Stimulated activated CD8-positive, alpha-beta memory T cell treated with anti-CD3 and anti-CD28 coated beads, Interleukin-2, amount 100 ng/mL, for 1 hour (primary cell): ENCODE measurements at places on chromosomes 11 and 22.

DNA sequence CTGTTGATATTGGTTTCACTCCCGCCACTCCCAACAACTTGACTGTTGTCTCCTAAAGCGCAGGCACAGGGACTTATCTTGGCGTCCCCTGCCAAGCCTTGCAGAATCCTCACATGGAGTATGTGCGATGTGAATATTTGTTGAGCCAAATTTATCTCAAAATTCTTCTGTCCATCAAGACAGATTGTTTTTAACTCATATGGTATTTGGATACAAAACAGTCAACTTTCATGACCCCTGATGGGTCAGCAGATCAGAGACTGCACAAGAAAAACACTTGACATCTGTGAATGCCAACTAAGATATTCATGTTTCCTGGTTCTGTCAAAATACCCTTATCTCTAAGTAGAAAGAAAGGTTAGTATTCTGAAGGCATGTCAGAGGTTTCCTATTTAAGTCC lies 221.7 kb upstream of the BLID start:
- DNase-seq = no peak

DNA sequence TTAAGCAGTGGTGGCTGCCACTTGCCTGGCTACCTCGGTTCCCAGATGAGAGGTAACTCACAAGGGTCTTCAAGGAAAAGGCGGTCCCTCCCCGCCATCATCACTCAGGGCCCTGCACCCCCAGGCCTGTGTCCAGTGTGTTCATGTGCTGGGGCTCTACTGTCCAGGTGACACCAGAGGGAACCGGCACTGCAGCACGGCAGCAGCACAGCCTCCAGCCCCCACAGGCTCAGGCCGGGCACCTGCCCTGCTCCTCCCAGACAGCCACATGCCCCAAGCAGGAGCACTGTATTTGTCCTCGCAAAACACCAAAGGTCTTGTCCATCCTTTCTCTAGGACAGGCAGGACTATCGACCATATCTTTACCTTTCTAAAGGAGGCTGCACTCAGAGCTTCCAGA lies 982.1 kb downstream of the NTM start:
- DNase-seq = no peak

GRCh38 chr22:46841522-46841921 lies 79.1 kb downstream of the TBC1D22A start:
- DNase-seq = no peak

DNA sequence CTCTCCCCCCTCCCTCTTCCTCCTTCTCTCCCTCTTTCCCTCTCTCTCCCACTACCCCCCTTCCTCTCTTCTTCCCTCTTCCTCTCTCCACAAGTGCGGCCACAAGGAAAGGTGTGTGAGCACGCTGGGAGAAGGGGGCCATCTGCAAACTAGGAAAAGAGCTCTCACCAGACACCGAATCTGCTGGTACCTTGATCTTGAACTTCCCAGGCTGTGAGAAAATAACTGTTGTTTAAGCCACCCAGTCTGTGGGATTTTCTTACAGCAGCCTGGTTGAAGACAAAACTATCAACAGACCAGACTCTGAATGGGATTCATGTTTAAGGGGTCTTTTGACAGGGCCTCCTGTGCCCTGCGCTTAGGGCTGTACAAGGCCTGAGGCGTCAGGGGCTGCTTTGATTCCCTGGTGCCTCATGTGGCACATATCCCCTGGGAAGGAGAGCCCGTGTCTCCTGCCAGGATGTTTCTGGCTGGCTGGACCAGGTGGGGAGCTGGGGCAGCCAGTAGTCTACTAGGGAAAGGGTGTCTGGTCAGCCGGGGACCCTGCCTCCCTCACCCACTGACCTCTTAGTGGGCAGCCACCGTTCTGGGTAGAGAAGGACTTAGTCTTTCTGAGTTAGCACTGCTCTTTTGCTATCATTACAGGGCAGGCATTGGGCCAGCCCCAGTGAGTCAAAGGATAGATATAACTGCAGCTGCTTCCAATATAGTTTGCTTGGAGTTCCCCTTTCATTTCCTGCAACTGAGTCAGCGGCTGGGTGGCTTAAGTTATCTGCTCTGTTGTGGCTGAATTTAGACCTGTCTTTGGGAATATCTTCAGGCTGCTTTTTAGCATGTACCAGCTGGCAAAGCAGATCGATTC lies 6.2 kb downstream of the PANX1 start:
- no peak for DNase-seq

DNA sequence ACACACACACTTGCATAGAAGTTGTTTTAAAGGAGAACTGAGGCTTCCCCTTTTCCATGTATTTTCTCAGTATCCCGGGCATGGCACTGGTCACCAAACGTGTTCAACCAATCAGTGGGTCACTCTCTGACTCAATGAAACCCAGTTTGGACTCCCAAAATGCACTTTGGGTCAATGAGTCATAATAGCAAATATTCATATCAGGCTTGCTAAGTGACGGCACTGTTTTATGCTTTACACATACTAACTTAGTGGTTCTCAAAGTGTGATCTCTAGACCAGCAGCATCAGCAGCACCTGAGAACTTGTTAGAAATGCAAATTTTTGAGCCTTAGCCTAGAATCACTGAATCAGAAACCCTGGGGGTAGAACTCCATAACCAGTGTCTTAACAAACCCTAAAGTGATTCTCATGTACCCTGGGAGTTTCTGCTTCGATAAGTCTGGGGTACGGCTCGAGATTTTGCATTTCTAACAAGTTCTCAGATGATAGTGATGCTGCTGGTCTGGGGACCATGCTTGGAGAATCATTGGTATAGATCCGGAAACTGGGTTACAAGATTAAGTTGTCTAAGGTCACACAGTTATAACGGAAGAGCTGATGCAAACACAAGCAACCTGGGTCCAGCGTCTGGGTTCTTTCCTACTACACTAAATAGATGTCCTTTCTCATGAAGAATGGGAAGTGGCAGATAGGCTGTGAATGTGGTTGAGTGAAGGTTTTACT lies 35.6 kb downstream of the ETS1 start:
- no peak for DNase-seq

GRCh38 chr22:19394274-19395050 lies 37.1 kb downstream of the HIRA start:
- DNase-seq = no peak

GRCh38 chr22:37782340-37783168 lies 25.2 kb upstream of the GCAT start:
- no peak for DNase-seq

DNA sequence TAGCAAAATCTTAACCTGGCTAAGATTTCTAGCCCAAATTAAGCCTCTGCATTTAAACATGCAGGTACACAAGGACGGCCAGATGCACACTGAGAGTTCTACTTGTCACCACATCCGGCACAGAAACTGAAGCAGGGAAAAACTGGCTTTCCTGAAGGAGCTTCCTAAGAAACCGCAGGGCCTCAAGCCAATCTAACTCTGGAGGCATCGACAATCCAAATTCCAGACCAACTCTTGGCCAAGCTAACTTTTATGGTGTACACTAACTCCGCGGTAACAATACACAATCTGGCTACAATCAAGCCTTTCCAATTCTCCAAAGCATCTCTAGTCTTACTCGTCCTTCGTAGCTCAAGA lies 1.2 kb downstream of the MSANTD2 start:
- DNase-seq = no peak

DNA sequence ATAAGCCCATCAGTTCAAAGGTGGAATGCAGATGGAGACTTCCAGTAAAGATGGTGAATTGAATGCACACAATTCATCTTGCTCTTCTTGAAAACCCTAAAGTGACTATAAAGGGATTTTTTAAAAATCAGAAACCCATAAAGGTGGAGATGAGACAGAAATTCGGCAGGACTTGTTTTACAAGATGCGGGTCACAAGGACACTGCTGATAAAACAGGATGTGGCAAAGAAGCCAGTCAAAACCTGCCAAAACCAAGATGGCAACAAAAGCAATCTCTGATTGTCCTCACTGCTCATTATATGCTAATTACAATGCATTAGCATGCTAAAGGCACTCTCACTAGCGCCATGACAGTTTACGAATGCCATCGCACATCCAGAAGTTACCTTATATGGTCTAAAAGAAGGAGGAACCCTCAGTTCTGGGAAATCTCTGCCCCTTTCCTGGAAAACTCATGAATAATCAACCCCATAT lies 137.1 kb downstream of the NECTIN1 start:
- DNase-seq = no peak

GRCh38 chr22:30968015-30968923 lies at the start of gene MORC2:
Gene MORC2 (minus strand): TSS chr22:30968774. CDS start chr22:30967889, 885 bp downstream.
- peak; percentile 1 for DNase-seq
